ENCODE measurements at places on chromosomes 3 and 15.
A peak's percentile ranks its signal among the peaks of the same experiment; 100 is the strongest.

GRCh38 chr3:61730056-61730455 is 168.7 kb downstream of the PTPRG start:
- DNase-seq = no peak

DNA sequence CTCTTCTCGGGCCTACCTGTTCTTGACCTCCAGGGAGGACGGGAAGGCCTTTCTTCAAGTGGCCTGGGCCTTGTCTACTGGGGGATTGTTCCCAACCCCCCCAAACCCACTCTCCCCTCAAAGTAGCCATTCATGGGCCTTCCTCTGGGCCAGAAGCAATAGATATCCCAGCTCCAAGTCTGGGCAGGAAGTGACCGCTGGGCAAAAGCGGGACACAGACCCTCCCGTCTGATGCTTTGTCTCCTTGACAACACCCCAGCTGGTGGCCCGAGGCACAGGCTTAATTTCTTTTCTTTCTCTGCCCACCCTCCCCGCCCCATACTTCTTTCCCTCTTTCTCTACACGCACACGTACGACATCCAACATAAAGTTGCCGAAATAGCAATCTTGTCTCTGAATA is 41.4 kb upstream of the FEZF2 start:
- DNase-seq = no peak

GRCh38 chr3:112304611-112305010 is 10.6 kb upstream of the SLC9C1 start:
- DNase-seq = no peak

GRCh38 chr3:140078940-140079339 is 144.0 kb downstream of the CLSTN2 start:
- no peak for DNase-seq

- DNase-seq = no peak
Observed at GRCh38 chr3:179702271-179702947, 49.6 kb downstream of the USP13 start.

- peak; percentile 33 for DNase-seq
Observed at GRCh38 chr3:50652709-50653108, 22.0 kb upstream of the DOCK3 start.

DNA sequence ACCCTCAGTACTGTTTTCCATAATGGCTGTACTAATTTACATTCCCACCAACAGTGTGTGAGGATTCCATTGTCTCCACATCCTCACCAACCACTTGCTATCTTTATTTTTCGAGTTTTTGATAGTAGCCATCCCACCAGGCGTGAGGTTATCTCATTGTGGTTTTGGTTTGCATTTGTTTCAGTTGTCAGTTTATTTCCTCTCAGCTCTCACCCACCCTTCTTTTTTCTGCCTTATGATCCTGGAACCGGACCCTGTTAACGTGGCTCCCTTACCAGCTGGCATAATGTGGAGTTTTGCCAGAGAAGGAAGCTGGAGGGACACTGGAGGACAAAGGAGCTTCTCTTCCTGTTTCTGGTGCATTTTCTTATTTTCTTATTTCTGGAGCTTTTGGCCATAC is 25.1 kb upstream of the SH3GL3 start:
- DNase-seq = no peak

DNA sequence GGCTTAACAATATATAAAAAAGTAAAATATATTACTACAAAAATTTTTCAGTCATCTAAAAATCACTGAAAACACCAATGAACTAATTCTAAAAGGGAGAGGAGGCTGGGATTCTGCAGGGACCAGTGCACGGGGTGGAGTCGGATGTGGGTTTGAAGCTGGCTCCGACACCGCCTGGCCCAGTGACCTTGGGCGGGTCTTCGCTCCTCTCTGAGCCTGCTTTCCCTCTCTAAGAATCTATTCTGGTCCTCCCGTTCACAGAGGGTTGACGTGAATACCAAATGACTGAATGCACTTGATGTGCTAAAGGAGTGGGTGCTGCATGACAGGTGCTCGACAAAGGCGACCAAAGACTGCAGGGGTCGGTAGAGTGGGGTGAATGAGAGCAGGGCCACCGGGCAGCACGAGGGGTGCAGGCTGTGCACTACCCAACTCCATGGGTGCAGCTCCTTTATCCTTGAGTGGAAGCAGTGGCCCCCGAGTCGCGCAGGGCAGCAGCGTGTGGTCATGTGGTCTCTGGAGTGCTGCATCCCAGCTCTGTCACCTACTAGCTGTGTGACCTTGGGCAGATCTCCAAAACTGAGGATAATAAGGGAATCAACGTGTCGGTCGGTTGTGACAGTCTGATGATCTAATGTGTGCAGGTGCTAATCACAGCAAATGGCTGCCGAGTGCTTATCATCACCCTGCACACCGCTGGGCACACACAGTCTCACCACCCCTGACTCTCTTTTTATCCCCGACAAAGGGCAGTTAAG is 8.6 kb upstream of the IQSEC1 start:
- DNase-seq = no peak
